ENCODE measurements at places on chromosomes 2 and 18.

DNA sequence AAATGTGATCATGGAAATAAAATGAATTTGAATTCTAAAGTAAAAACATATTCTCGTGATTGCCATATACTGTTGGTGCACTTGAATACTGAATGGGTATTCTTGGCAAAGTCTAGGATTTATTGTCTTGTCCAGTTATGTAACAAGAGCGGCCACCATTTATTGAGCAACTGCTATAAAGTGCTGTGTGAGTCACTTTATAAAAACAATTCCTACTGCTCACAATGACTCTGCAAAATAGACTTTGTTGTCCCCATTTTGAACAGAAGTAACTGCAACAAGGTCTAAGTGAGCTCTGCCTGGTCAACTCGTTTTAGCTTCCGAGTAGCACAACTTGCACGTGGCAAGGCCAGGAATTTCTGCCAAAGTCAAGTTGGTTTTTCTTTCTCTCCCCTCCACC lies 995.6 kb upstream of the FANCL start:
- DNase-seq: no peak

GRCh38 chr2:43387092-43388062 lies 161.0 kb upstream of the ZFP36L2 start:
- DNase-seq: no peak

DNA sequence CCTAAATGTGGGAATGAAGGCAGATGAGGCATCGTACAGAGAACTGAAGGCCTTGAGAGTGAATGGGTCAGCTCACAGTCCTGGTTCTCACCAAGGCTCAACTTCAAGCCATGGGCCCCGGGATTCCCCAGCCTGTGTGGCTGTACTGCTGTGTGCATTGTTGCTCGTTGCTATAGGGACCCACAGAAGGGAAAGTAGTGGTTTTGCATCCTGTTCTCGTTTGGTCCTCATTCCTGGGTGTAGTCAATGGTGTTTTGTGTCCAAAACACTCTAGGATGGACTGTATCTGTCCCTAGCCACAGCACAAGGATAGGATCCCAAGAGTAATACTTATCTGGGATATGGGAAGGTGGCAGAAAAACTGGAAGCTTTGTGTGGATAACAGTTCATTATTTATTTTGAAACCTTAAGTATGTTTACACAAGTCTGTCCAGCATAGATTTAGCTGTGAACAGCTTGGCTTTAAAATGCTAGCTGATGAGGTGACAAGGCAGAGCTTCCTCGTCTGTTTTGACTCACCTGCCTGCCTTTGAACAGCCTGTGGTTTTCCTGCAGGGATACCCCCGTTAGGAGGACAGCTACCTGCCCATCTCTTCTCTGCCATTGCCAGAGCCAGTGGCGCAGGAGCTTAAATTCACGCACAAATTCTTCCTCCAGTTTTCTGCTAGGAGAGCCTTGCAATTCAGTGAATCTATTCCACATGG lies 85.0 kb downstream of the WDSUB1 start:
- DNase-seq: no peak

DNA sequence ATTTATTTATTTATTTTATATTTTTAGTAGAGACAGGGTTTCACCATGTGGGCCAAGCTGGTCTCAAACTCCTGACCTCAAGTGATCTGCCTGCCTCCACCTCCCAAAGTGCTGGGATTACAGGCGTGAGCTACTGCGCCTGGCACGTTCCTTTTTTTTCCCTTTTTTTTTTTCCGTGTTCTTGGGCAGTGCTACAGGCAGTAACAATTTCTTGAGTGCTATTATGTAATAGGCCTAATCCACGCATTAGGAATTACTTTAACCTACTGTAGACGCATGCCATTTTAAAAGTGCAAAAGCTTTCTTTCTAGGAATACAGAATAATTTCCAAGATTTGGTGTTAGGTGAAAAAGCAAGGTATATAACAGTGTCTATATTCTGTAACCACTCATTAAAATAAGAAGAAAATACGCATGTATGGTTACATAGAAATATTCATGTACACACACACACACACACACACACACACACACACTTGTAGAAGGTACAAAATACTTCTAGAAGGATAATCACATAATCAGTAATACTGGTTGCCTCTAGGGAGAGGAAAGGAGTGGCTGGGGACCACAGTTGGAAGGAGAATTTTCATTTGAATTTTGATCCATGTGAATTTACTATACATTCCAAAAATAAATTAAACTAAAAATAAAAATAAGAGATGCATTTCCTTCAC lies 92.3 kb downstream of the METTL8 start:
- no peak for DNase-seq

Data from activated CD8-positive, alpha-beta memory T cell treated with anti-CD3 and anti-CD28 coated beads for 48 hours (primary cell).